Activated CD4-positive, alpha-beta T cell treated with anti-CD3 and anti-CD28 coated beads, Interleukin-2, Interleukin-4, amounts not matched to agents 100 ng/mL and 50 ng/mL, durations not matched to agents 16 hours and 8 hours (primary cell): ENCODE measurements at places on chromosomes 11 and 22.

DNA sequence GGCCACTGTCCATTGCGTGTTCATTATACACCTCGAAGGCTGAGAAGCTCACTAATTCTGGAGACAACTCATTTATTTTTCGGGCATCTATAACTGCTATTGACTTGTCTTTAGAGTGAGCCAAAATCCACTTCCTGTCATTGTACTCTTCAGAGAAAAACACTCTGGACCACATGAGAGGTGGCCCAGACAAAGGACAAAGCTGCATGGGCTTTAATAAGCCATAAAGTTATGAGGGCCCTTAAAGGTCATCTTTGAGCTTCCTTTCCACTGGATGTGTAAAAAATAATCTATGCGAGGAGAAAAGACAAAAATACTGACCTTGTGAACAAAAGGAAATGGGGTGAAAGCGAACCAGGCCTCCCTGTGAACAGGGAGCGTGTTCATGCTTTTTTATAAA, 63.5 kb upstream of the ZC3H12C start:
- no peak for DNase-seq

DNA sequence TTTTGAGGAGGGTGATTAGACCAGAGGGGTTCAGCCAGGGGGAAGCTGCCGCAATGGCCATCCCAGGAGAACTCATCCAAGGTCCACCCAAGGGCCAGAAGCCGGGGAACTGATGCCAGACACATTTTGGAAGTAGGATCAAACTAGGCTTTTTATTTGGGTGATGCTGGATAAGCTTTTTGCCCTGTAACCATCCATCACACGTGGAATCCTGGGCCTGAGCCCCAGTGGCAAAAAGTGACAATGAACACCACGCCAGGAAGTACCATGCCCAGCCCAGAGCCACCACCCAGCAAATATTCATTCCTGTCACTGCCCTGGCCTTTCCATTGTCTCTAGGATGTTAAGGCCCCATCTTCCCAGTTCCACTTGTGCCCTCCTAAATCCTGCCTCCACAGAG, 85.9 kb downstream of the ZC3H12C start:
- DNase-seq = no peak

GRCh38 chr22:41978732-41979131, 9.5 kb downstream of the SEPTIN3 start:
- no peak for DNase-seq

DNA sequence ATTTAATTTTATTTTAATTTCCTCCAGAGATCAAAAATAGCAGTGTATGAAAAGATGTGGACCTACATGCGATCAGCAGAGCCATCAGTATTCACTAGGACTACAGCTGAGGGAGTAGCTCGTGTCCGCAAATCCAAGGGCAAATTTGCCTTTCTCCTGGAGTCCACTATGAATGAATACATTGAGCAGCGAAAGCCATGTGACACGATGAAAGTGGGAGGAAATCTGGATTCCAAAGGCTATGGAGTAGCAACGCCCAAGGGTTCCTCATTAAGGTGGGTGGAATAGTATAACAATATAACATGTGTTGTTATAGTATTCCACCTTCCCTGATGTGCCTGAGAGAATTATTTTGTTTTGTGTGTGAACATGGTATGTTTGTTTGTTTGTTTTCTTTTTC, 88.3 kb downstream of the MSANTD4 start:
- DNase-seq = no peak

DNA sequence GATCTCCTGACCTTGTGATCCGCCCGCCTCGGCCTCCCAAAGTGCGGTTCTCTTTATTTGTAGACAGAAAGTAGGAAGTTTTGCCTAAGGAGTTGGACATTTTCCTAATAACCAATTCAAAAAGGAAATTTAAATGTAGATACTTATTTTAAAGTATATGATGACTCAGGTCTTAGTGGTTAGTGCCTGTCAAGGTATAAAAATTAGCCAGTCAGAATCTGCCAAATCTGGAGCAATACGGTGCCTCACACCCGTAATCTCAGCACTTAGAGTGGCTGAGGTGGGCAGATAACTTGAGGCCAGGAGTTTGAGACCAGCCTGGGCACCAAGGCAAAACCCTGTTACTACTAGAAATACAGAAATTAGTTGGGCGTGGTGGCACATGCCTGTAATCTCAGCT, 86.7 kb upstream of the RASSF10 start:
- no peak for DNase-seq

- DNase-seq = no peak
These were observed 68.9 kb upstream of the KCNQ1OT1 start for GRCh38 chr11:2768471-2769408.

GRCh38 chr11:22668005-22668796, 1.8 kb downstream of the GAS2 start:
- DNase-seq = no peak
